ENCODE measurements at places on chromosomes 7 and 10.
A peak's percentile ranks its signal among the peaks of the same experiment; 100 is the strongest.

DNA sequence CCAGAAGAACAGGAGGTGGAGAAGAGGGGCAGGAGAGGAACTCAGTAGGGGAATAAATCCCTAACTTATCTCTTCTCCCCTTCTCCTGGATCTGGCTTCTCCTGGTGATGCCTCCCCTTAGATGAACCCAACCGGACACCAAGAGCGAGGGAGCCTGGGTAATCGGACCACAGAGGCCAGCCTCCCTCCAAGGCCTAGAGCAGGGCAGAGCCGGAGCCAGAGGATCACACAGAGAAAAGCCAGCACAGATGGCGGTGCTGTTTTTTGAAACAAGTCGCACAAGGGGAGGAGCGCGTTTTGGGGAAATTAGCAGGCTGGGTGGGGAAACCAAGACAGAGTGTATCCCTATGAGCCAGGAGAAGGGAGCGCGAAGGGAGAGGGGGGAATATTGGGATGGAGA is 4.9 kb upstream of the SRRM3 start:
- no peak for DNase-seq

DNA sequence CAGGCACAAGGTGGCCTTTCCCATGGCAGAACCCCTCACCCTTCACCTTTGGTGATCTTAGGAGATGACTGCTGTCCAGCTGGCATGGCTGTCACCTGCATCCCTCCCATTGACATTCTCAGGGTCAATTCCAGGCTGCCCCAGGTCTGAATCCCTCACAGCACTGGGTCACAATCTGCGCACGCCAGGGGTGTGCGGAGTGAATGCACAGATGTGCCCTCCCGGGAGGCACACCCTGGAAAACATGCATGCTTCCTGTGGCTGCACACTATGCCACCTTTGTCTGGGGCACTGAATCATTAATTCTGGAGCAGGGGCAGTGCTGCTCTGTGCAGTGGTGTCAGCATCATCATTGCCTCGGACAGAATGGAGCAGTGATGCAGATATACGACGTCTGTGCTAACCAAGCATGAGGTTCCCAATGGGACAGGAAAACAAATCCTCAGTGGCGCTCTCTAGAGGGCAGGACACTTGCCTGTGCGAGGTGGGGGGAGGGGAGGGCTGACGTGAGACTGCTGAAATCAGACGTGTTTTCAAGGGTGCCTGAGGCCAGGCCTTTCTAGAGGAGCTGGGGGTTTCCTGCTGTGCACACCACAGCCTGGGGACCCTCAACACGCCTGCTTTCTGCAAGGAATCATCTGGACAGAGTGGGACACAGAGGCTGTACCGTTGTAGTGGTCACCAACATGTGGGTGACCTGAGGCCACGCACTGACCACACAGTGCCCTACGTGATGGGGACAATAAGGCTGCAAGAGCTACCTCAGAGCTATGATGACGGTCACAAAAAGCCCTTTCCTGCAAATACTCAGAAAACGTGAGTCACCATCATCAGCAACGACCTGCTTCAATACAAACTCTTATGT is 77.9 kb downstream of the HIPK2 start:
- DNase-seq, result no peak

- DNase-seq, result peak; percentile 14
Measured at GRCh38 chr10:7788639-7789286, 786 bp downstream of the ATP5F1C start.

DNA sequence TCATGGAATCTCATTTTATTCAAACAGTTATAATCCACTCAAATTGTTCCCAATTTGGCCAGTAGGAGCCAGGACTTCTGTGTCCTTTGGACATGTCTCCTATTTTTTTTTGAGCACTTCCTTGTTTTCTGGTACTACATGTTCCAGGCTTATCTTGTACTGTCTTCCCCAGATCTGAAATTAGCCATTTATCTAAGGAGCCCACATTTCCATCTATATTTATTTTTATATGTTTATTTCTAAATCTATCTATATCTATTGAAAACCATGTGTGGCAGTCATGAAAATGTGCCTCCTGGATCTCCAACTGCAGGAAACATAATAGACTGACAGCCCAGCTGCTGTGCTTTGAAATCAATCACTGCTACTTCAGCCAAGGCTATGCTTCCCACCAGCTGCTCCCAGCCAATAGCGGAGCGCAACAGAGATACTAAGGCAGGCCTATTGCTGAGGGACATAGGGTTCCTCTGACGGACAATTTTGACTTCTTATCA is 147.1 kb downstream of the LRRC4 start:
- no peak for DNase-seq

- peak; percentile 41 for DNase-seq
Measured at GRCh38 chr7:3754493-3755341, 453.7 kb downstream of the SDK1 start.

DNA sequence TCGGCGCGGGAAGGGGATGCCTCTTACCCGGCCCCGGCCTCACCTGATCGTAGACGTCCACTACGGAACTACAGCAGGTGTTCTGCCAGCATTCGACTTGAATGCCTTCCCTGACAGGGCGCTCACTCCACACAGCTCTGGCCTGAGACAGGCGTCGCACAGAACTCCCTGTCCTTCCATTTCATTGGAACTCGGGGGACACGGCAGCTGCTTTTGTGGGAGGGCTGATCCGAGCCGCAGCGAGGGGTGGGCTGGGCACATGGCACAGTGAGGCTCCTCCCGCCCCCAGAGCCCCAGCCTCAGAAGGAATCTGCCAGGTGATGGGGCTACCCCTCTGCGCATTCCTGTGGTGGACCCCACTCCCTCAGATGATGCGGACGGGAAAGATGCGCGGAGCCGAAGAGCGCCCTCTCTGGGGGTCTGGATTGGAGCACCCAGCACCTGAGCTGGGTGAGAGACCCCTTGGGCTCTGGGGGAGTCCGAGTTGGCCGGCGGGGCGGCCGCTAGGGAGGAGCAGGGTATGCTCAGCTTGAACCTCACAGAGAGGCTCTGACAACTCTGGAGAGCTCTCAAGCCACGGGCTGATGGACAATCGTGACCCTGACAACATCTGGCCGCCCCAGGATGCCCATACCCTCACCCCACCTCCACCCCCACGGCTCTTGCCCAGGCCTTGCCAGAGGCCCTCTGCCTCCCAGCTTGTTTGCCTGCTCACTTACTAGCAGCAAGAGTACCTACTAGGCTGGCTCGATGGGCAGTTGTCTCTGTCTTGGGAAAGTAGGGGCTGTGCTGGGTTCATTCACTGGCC is 36.6 kb downstream of the RASGEF1A start:
- DNase-seq, result no peak

GRCh38 chr7:44050915-44051560 is 6.5 kb downstream of the DBNL start:
- no peak for DNase-seq

GRCh38 chr10:90775351-90776028 is 82.3 kb downstream of the HTR7 start:
- DNase-seq, result peak; percentile 41

GRCh38 chr7:34157137-34157536 is 251.8 kb downstream of the BMPER start:
- DNase-seq, result peak; percentile 53

DNA sequence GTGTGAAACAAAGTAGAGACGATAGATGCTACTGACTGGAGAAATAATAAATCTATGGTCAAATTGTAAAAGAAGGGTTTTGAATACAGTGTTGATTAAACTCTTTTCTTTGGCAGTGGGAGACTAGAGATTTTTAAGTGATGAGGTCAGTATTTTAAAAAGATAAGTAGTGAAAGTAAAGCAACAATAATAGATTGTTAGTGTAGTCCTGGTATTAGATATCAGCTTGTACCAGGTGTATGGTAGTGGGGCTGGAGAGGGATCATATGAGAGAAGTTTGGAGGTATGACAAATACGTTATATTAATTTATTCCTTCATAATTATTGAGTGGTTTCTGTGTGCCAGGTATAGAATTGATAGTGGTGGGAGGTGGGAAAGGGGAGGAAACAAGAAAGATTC is 25.2 kb downstream of the PHTF2 start:
- DNase-seq, result no peak

DNA sequence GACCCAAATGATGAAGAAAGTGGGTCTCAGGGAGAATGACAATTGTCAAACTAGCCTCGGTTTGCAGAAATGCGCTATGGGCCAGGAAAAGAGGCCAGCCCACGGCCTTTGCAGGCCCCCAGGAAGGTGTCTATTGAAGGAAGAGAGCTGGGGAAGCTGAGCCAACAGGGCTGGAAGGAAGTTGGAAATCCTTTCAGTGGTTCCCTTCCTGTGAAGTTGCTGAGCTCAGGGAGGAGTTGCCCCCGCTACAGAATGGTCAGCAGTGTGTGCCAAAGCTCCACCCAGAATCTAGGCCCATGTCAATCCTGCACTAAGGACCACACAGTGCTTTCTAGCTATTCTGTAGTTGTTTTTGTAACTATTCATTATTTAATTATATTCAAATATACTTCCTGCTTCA is 91.6 kb upstream of the ANLN start:
- DNase-seq, result no peak

All from fibroblast of upper back skin (primary cell).